ENCODE measurements at places on chromosomes 5 and 9.

- DNase-seq, result peak; percentile 46
These were observed 27.4 kb downstream of the LNPEP start for GRCh38 chr5:96963267-96963666.

DNA sequence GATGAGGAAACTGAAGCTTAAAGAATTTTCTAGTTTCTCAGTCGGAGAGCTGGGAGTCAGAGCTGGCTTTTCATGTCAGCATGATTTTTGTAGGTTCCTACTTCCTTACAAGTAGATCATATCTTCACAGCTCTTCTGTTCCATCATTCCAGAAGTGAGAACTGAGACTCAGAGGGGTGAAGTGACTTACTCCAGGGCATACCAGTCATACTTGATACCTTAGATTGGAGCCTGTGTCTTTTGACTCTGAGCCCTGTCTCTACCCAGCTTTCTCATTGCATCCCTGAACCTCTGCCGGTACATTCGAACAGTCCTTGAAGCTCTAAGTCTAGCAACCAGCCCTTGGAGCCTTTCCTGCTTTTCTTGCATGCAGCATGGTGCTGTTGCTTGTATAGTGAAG lies 53.3 kb downstream of the MCCC2 start:
- no peak for DNase-seq

DNA sequence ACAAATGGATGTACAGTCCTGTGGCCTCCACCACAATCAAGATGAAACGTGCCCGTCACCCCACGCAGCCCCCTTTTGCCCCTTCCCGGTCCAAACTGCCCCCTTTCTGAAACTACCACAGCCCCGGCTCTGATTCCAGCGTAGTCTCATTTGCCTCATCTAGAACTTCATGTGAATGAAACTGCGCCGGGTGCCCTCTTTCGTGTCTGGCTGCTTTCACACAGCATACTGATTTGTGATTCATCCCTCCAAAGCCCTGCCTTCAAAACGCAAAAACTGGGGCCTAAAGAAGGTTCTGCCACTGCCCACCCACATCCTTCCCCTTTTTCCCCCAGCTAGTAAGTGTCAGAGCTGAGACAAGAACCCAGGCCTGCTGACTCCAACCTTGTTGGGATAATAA lies 31.5 kb upstream of the NCS1 start:
- peak; percentile 70 for DNase-seq

DNA sequence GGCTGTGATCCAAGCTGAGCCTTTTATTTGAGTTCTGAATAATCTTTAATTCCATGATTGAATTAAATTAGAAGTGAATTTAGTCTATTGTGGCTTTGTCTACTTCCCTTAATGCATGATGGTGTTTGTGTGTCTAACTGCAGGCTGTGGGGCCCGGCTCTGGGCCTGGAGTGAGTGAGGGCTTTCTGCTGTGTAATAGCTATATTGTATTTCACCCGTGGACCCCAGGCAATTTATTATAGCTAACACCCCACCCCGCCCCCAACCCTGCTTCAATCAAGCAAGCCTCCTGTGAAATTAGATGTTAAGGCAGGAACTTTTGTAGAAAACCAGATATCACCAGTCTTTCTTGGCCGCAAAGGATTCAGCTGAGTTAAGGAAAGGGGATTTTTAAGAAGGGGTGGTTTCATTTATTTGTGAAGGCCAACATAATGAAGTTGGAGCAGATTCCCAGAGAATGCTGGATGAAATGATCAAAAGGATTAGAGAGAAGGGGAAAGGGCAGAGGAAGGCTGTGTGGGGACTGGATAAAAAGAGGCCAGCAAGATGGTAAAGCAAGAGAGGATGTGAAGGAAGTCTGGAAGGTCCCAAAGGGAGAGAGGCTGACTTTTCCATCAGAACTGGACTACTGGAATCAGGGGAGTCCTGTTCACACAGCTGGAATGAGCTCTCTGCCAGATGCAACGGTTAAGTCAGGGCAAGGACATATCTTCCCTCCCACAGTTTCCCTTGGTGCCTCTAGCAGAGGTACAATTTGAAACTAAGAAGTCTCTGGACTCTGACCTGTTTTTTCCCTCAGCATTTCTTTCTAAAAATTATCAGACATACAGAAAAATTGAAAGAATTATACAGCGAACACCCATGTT lies 125.3 kb upstream of the SAP30L start:
- no peak for DNase-seq

DNA sequence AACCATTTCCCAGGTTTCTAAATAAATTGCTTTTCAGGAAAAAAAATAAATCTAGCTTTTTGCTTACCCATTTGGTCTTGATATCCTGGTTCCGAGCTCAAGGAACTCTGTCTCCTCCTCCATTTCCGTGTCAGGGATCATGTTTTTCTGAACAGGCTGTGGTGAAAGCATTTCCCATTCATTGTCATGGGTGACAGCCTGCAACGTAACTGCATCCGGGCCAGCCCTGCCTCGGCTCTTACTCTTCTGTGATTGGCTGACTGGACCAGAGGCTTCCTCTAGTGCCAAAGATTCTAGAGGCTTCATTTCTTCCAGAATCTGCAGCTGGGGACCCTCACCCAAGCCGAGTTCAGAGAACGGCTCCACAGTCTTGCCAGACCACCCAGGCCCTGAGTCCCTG lies 61.0 kb upstream of the PCA3 start:
- DNase-seq, result peak; percentile 32

DNA sequence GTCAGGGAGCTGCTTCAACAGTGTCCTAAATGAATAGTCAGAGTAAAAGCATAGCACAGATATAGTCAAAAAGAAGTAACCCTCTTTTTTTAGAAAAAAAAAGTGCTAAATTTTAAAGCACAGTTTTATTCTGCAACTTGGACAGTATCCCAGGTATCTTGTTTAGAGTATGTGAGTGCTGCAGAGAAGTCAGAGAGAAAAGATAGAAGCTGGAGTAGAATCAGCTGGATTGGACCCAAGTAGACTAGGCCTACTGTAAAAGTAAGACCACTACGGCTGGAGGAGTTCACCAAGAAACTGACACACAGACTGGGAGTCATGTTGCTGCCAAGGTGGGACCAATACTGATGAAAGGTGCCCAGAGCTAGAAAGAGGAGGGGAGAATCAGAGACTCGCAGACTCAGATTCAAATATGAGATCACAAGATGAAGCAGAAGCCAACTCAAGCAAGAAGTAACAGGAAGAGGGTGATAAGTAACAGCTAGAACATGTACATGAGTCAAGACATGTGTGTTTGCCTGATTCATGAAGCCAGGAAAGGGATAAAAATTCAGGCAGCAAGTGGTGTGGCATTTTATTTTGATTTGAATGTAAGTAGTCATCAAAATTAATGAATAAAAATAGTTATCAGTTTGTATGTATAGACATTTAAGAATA lies 25.6 kb upstream of the TUSC1 start:
- DNase-seq, result no peak

- DNase-seq, result no peak
These were observed 44.8 kb downstream of the PAPPA start for GRCh38 chr9:116198344-116198743.

- DNase-seq, result no peak
These were observed 7.7 kb downstream of the CDKN2AIPNL start for GRCh38 chr5:134403951-134404350.

GRCh38 chr5:154768207-154768606 lies 13.0 kb downstream of the LARP1 start:
- DNase-seq, result no peak

GRCh38 chr9:117156144-117156688 lies 258.6 kb downstream of the ASTN2 start:
- DNase-seq, result no peak

DNA sequence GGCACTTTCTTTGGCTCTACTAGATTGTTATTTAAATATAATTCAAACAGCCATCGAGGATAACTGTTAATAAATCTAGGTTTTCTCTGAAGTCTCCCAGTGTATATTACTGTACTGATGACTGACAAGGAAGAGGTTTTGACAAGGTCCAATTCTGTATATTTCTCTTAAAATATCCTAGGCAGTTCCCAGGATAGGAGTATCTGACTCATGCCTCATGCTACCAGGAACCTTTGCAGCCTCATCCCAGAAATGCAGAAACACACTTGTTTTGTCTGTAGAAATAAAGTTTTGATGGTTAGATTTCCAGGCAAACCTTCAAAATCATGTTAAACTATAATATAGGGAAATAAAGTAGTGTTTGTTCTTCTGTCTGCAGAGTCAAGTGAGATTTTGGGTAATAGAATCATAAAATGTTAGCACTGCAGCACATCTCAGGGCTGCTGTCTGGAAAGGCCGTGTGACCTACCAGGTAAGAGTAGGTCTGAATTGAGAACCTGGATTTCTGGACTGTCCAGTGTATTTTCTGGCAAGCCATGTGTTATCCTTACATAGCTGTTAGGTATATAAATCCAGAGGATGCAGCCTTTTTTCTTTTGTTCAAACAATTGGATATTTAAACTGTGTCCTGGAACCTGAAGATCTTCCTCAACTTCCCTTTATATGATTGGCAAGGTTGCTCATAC lies 8.3 kb downstream of the UBE2D2 start:
- DNase-seq, result no peak

GRCh38 chr9:125843646-125844045 lies 96.5 kb downstream of the PBX3 start:
- no peak for DNase-seq

GRCh38 chr5:137679910-137680309 lies 56.0 kb downstream of the KLHL3 start:
- no peak for DNase-seq

- no peak for DNase-seq
These were observed 10.6 kb downstream of the HMCN2 start for GRCh38 chr9:130276121-130276520.

GRCh38 chr9:17682684-17683083 lies 103.8 kb downstream of the SH3GL2 start:
- DNase-seq, result no peak

DNA sequence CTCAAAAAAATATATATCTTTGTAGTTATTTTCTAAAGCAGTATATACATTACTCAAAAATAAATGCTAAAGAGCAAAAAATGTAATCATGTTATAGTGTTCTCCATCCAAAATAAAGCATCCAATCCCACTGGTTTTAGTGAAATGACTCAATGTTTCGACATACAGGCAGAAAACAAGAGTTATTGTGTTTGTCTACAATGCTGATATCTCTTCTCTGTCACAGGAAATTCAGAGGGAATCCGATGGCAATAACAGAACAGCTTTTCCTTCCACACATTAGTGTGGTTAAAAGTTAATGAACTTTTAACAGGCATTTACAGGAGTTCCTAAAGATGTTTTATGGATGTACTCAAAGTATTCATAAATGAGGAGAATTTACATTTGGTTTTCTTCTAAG lies 12.0 kb downstream of the TTC33 start:
- DNase-seq, result no peak

- no peak for DNase-seq
These were observed 421.3 kb downstream of the CAAP1 start for GRCh38 chr9:26471261-26471660.

DNA sequence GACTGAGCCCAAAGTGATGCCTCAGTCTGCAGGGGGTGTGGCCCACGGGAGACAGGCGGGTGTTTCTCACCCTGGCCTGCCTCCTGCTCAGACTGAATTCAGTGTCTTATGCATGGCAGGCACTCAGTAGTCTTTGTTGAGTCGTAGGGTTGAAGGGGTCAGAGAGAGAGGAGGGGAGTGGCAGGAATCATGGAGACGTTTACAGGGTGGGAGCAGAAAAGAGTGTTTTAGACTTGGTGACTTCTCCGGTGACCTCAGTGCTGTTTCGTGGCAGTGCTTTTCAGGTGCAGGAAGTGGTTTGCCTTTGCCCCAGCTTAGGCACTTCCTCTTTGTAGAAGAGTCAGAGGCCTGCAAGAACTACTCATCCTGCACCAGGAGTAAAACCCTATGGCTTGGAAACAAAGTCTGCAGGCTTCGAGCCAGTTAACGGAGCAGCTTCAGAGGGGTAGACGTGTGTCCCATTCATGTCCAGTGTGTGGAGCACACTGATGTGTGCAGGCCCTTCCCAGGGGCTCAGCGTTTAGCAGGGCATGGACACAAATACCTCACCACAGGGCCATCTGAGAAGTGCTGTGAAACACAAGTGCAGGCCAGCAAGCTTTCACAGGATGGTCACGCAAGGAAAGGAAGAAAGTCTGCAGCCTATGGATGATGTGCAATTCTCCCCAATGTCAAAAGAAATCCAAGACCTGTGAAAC lies 24.5 kb upstream of the SEMA4D start:
- peak; percentile 86 for DNase-seq

DNA sequence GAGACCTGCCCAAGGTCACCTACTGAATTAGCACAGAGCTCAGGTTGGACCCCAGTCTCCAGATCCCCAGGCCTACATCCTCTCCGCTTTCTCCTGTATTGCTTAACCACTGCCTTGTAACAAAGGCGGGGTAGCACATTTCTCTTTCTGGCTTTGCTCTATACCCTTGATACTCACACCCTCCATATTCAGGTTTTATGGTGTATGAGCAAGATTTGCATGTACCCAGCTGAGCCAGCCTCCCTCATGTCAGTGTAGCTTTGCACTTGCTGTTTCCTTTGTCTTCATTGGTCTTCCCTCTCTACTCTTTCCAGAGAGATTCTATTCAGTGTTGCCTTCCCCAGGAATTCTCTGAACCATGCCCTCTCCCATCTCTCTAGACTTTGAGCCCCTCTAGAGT lies 19.6 kb upstream of the ZCCHC7 start:
- DNase-seq, result no peak

DNA sequence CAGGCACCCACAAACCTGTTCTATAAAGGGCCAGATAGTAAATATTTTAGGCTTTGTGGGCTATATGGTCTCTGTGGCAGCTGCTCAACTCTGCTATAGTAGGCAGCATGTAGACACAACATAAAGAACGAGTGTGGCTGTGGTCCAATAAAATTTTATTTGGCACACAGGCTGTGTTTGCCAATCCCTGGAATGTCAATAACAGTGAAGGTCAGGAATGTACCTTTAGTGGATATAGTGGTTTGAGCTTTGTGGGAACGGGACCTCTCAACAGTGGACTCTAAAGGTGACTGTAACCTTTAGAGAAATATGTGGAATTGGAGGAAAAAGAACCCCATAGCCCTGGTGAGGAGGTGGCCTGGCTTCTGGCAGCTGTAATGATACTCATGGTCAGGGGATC lies 145.2 kb downstream of the MAST4 start:
- no peak for DNase-seq

- no peak for DNase-seq
These were observed 55.3 kb upstream of the SLCO6A1 start for GRCh38 chr5:102554082-102554481.

- DNase-seq, result no peak
These were observed 25.4 kb upstream of the RASA1 start for GRCh38 chr5:87242242-87242641.

DNA sequence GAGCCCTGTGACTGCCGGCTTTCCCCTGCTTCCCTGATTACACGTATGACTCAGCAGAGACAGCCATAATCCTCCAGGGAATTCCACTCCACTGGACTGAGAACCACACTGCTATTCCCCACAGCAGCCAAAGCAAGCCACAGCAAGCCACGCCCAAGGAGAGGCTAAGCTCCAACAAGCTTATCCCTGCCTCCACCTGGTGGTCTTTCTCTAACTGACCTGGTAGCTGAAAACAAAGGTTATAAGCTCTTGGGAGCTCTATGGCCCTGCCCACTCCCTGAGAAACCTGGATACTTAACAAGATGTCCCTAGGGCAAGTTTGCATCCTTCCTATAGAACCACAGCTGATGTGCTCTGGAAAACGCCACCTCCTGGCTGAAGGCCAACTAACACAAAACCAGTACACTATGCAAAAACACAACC lies 613.7 kb upstream of the CDH18 start:
- DNase-seq, result no peak

All from activated CD4-positive, alpha-beta T cell treated with anti-CD3 and anti-CD28 coated beads for 36 hours (primary cell).